ENCODE measurements at places on chromosomes 6 and 20. TPM values are rescaled to one million over a fixed set of nuclear protein-coding genes. Genes with fewer than 3 reads are reported as not detected.

SASH1 gene
- 0.52 TPM for total RNA-seq

FAM110A gene
- 12.7 TPM for total RNA-seq

LPA gene
- not detected for total RNA-seq

NKAIN4 gene
- total RNA-seq, result not detected

CARMIL1 gene
- total RNA-seq, result 1.9 TPM

TRAPPC3L gene
- not detected for total RNA-seq

TPX2 gene
- total RNA-seq, result 83.0 TPM

LAMP5 gene
- not detected for total RNA-seq

PCMTD2 gene
- total RNA-seq, result 31.7 TPM

ADAM33 gene
- not detected for total RNA-seq

GPX5 gene
- total RNA-seq, result not detected

ELOVL4 gene
- total RNA-seq, result 0.98 TPM

DACT2 gene
- total RNA-seq, result 0.80 TPM

CLVS2 gene
- not detected for total RNA-seq

BACH2 gene
- 89.7 TPM for total RNA-seq

KHDC1L gene
- not detected for total RNA-seq

NUDT3 gene
- 21.7 TPM for total RNA-seq

HLA-DQB1 gene
- total RNA-seq, result 2.7 TPM

KIF13A gene
- not detected for total RNA-seq

GTSF1L gene
- not detected for total RNA-seq

UBR2 gene
- total RNA-seq, result 28.6 TPM

DSP gene
- 0.02 TPM for total RNA-seq

AVP gene
- total RNA-seq, result not detected

RNF39 gene
- not detected for total RNA-seq

CDH4 gene
- not detected for total RNA-seq

ACSS1 gene
- 15.5 TPM for total RNA-seq

PDE10A gene
- total RNA-seq, result not detected

CNBD2 gene
- total RNA-seq, result 3.6 TPM

SMOC2 gene
- total RNA-seq, result not detected

ENPP1 gene
- total RNA-seq, result 34.8 TPM

AURKA gene
- total RNA-seq, result 64.8 TPM

ARHGAP18 gene
- 6.6 TPM for total RNA-seq

PI3 gene
- not detected for total RNA-seq
